ENCODE measurements at places on chromosomes 5 and 9.

- no peak for DNase-seq
Observed at GRCh38 chr5:102796498-102796897, 41.4 kb downstream of the PAM start.

DNA sequence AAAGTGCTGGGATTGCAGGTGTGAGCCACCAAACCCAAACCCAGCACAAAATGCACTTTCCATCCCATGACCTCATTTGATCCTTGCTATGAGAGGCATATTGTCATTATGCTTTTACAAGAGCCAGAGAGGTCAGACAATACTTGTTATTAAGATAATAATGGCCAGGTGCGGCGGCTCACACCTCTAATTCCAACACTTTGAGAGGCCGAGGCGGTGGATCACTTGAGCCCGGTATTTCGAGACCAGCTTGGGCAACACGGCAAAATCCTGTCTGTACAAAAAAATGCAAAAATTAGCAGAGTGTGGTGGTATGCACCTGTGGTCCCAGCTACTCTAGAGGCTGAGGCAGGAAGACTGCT, 55.9 kb upstream of the IL17B start:
- DNase-seq = no peak

GRCh38 chr5:82785456-82785855, 291.7 kb downstream of the TMEM167A start:
- DNase-seq = no peak

DNA sequence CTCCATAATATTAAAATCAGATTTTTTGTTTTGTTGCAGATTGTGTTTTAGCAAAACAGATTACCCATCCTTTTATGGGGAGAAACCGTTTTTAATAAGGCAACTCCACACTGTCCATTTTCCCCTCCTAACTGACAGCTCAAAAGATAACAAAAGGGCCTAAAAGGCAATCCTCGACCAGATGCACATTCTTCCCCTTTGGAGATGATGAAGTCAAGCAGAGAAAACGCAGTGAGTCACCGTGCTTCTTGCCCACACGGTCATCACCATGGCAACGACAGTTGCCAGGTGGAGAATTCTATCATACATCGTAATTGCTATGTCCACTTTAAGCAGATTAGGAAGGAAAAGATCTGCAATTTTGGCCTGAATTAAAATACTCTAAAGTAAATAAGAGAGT, 96.4 kb downstream of the DIRAS2 start:
- peak; percentile 94 for DNase-seq

- DNase-seq = no peak
Observed at GRCh38 chr9:95085036-95085770, 232.3 kb downstream of the FANCC start.

Data from astrocyte of the spinal cord (primary cell).